ENCODE measurements at places on chromosomes 7 and 10.

DNA sequence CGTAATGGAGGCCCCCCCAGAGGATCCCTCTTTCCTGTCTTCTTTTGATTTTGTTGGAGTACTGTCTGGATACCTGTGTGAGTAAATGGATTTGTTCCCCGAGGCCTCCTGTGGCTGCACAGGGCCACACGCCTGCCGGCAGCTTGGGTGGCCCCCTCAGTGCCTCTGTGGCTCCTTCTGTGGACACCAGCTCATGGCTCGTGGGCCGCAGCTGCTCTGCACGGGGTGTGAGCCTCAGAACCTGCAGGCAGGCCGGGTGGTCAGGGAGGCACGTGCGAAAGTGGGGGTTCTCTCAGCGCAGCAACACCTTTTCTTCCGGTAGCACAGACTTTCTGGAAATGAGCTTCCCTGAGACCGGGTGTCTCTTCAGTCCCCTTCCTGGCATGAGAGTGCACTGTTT lies 70.3 kb downstream of the WDR37 start:
- no peak for DNase-seq

- no peak for DNase-seq
Observed at GRCh38 chr10:26567351-26567721, 129.2 kb downstream of the APBB1IP start.

DNA sequence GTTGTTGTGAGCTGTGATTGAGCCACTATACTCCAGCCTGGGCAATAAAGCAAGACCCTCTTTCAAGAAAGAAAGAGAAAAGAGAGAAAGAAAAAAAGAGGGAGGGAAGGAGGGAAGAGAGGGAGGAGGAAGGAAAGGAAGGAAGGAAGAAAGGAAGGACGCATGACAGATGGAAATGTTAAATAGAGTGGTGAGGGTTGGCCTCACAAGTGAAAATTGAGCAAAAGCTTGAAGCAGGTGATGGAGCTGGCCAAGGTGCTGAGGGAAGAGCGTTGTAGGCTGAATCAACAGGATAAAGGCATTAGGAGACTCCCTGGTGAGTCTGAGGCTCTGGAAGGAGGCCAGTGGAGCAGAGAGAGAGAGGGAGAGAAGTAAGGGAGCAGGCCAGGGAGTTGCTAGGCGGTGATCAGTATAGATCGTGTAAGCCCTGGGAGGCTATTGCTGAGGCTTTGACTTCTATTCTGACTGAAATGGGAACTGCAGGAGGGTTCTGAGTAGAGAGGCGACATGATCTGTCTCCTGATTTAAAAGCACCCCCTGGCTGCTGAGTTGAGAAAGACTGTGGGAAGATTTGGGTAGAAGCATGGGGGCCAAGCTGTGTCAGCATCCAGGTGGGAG lies 26.5 kb upstream of the TMEM248 start:
- no peak for DNase-seq

- DNase-seq: no peak
Observed at GRCh38 chr10:77386838-77387237, 250.8 kb downstream of the KCNMA1 start.

DNA sequence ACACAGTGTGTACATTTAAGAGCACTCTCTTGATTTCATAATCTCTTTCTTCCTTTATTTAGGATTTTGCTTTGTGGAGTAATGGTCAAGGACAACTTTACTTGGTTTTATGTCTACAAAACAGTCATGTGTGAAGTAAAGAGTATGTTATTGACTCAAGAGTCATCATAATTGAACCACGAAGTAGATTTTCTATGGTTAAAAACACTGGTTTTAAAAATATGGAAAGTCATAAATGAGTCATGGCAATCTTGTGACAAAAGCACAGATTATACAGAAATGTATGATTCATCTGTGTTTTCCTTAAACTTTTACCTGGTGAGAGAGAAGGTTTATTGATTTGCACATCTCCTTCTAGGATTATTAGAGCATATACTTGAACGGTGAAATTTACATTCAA lies 969.7 kb downstream of the GATA3 start:
- DNase-seq: no peak

DNA sequence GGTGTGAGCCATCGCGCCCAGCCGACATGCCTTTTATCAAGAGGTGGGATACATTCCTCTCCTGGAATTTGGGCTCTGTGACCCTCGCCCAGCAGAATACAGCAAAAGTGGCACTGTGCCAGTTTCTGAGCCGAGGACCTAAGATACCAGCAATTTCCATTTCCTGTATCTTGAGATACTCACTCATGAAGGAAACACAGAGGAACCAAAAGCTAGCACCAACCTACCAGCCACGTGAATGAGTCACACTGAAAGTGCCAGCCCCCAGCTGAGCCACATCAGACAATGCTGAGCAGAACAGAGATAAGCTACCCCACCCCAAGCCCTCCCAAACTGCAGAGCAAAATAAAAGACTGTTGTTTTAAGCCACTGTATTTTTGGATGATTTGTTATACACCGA lies 56.3 kb downstream of the CACUL1 start:
- DNase-seq: no peak

GRCh38 chr7:52917982-52918578 lies 117.4 kb upstream of the POM121L12 start:
- no peak for DNase-seq

- no peak for DNase-seq
Observed at GRCh38 chr7:36967387-36967786, 243.1 kb upstream of the AOAH start.
